ENCODE measurements at places on chromosomes 11 and 22.

DNA sequence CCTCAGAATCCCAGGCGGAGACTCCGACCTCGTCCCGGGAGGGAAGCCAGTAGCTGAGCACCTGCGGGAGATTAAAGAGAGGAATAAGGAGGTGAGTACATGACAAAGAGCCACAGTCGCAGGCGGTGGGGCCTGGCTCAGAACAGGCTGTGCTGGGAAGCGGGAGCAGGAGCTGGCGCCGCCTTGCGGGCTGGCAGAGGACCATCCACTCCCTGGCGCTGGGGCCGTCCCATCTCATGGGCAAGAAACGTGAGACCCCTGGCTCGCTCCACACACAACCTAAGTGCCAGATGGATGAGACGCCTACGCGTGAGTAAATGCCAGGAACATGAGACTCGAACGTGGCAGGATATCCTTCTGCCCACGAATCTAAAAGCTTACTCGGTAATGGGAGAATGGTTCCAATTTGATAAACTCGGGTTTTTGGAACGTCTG is 6.3 kb downstream of the CEND1 start:
- no peak for DNase-seq

GRCh38 chr11:79264284-79264683 is 176.5 kb downstream of the TENM4 start:
- no peak for DNase-seq

DNA sequence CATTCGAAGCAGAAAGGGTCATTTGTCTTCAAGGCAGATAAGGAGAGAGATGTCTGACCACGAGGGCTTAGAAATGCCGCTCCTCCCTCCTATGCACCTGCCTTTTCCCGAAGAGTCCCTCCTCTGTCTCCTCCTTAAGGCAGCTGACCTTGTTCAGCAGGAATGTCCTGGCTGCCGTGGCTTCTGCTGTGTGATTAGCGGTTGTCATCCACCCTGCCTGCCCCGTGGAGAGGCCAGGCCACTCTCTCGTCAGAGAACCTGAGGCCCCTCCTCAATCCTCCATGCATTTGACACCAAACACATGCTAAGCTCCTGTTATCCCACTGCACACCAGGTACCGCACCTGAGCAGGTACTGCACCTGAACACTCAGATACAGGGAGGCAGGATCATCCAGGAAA is 834.6 kb downstream of the TBC1D22A start:
- no peak for DNase-seq

DNA sequence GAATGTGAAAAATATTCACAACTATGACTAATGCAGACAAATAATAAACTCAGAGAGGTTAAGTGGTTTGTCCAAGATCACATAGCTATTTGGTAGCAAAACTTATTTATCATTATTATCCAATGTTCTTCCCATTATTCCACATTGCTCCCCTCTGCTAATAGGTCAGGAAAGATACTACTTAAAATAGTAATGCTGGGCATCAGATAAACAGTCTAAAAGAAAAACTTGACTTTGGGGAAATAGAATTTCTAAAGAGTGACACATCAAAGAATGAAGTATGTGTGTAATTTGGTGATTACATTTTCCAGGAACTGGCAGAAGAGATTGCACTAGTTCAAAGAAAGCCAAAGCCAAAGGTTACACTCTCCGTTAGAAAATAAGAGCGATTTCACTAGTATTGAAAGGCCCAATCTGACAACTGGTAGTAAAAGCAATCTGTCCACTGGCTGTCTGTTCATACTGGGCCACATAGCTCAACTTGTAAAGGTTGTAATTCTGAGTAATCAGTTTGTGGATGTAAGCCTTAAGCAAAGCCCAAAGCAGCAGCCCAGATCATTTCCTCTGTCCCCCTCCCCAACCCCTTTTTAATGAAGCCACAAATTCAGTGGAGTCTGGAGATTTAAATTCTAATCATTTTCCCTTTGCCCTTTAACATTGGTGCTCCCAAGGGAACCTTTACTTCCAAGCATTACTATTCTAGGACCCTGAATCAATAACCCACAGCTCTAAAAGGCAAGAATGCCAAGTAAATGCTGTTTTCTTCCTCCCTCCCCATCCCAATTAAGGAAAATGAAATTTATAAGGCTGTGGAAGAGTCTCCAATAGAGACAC is 283.5 kb downstream of the TTC28 start:
- no peak for DNase-seq

DNA sequence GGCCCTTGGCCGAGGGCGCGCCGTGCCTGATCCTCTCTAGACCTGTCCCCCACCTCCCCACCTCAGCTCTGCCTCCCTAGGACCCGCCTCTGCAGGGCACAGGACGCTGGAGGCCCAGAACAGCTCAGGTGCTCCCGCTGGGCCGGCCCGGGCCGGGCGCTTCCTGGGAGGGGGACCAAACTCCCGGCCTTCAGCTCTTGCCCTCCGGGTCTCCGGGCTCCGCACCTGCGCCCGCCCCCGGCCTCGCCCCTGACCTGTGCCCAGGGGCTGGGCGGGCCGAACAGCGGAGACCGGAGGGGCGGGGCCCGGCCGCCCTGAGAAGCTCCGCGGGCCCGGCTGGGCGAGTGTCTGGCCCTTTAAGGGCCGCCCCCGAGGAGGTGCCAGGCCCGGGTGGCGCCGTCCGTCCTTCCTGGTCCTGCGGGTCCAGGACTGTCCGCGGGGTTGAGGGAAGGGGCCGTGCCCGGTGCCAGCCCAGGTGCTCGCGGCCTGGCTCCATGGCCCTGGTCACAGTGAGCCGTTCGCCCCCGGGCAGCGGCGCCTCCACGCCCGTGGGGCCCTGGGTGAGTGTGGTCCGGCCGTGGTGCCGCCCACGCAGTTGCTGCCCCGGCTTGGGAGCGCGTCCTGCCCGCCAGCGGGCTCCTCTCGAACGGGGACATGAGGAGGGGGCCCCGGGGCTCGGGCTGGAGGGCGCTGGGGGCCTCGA is at the start of gene SSH3:
Gene SSH3, plus strand, starts transcription at position 399 of the 703 bp plus-strand sequence. Its CDS starts 96 bp downstream, at position 495.
- no peak for DNase-seq

GRCh38 chr22:31056986-31057599 is 24.0 kb upstream of the SMTN start:
- DNase-seq: no peak

- DNase-seq: no peak
Observed at GRCh38 chr11:109914809-109915653, 178.2 kb upstream of the ZC3H12C start.

DNA sequence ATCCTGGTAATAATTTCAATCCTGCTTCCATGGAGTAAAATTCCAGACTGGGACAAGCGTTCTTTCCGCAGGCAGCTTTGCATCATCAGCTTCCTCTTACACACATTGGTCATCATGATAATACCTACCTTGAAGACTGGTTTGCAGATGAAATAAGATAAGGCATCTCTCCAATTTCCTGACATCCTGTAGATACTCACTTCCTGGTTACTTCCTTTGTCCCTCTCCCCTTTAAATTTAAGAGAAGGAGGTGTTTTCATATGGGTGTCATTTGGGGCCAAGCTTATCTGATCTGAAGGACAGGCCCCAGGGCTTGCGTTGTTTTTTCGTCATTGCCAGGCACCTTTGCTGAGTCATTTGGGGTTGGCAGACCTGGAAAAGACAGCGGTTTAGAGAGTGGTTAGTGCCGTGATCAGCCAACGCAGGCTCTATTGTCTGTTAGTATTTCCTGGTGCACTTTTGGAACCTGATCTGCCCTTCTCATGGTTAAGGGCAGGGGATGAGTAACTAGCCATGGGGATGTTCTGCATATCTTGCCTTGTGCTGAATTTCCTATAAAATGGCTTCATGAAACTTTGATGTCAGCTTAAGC is 24.1 kb downstream of the GRAMD1B start:
- DNase-seq: no peak

DNA sequence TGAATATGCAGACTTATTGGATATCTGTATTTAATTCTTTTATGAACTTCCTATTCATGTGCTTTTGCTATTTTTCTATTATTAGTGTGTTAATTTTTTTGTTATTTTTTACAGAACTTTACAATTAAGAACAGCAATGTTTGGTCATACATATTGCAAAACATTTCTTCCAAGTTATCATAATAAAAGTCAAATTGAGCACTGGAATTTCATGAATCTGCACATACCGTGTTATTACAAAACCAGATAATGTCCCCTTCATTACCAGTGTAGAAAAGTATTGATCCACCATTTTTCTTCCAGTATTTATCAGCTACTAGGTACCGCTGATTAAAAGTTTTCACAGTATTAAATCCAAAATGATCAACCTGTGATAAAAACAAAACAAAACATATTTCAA is 40.5 kb downstream of the PRCP start:
- DNase-seq: no peak

DNA sequence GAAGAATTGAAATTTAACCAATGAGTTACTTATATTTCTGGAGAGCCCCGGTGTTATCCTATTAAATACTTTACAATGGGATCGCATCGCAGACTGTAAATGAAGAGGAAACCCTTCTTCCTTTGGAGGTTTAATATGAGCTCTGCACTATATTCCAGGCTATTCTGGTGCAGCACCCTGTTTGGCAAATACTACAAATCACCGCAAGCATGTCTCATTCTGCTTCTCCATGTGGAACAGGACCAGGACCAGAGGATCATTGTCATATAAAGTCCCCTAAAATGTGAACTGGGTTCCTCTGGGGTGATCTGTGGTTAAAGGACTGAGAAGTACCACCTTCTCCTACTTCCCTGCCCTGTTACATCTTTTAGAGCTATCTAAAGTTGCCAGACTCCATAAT is 703.7 kb downstream of the DLG2 start:
- DNase-seq: no peak

- no peak for DNase-seq
Observed at GRCh38 chr11:83827940-83828554, 541.9 kb upstream of the CCDC90B start.

GRCh38 chr11:77049026-77049425 is 14.8 kb downstream of the B3GNT6 start:
- no peak for DNase-seq

GRCh38 chr11:70210530-70210929 is 7.4 kb downstream of the FADD start:
- DNase-seq: no peak

DNA sequence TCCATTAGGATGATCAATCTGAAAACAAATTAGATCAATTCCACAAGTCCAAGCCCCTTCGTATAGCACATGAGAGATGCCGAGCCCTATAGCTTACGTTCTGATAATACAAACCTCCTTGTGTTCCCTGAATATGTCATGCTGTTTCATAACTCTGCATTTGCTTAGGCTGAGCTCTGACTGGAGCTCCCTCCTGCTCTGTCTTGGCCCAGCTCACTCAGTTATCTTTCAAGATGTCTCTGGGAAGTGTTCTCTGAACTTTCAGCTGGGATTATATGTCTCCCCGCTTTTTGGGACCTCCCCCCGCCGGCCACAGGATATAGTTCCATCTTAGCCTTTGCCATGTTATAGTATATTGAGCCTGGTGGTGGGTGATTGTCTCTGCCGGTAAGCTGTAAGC is 44.0 kb downstream of the FDX1 start:
- no peak for DNase-seq

DNA sequence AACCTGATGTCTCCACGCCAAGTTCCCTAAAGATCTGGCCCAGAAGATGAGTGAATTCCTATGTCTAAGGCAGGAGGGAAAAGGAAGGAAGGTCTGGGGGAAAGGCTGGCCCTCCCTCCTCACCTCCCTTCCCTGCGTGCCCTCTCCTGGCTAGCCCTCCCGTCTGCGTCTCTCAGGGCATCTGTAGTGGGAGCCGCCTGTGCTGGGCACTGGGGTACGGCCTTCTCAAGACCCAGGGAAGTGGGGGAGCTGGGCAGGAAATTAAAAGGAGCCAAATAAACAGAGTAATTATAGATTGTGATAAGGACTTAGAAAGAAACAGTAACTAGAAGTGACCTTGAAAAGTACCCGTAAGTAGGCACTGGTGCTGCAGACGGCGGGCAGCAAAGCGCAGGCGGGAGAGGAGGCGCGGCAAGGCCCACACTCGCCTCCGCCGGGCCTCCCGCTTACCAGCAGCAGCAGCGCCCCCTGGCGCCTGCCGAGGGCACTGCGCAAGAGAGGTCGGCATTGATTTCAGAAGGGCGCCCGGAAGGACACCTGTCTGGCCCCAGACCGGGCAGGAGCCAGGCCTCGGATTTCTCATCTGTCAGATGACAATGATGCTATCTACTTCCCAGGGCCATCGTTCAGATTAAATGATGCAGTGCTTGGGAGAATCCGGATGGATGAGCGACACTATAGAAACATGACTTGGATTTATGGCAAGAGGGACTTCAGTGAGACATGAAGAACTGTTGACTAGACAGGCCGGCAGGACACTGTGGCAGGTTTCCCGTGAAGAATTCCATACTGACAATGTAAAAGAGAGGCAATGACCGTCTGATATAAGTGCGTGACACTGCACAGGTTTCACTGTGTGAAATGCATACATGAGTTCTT is 7.3 kb downstream of the KCNJ1 start:
- DNase-seq: peak; percentile 37

GRCh38 chr11:57459164-57460021 is 935 bp upstream of the RTN4RL2 start:
- no peak for DNase-seq

DNA sequence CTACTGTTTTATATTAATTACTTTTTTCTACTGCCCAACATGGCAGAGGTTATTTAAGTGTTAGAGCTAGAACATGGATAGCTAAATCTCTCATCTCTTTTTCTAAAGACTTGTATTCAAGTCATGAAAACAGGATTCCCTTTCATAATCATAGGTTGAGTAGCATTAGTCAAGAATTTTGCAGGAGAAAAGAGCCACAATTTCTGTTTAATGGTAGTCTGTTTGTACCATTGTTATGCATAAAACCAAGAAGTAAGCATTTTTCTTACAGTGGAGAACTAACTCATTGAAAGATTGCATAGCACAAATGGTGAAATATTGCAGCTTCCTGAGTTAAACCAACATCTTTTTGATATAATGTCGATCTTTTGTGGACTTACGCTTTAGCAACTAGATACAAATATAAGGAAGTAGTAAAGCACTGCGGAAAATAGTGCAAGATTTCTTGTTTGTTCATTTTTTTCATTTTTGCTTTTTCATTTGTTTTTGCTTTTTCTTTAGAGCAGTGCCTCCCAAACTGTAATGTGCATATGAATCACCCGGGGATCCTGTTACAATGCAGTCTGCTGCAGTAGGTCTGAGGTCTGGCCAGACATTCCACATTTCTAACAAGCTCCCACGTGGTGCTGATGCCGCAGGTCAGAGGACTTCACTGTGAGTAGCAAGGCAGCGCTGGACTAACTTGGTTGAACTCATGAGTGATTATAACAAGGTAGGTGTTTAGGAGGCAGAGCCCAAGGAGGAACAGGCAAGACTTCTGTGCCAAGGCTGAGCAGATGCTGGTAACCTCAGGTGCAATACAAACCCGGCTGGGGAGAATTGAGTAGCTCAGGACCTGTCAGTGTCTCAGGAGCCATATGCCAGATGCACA is 4.6 kb downstream of the ETS1 start:
- DNase-seq: no peak

- DNase-seq: no peak
Observed at GRCh38 chr11:80024119-80024518, 583.3 kb upstream of the TENM4 start.

- no peak for DNase-seq
Observed at GRCh38 chr11:92332986-92333385, 108.4 kb downstream of the FAT3 start.

DNA sequence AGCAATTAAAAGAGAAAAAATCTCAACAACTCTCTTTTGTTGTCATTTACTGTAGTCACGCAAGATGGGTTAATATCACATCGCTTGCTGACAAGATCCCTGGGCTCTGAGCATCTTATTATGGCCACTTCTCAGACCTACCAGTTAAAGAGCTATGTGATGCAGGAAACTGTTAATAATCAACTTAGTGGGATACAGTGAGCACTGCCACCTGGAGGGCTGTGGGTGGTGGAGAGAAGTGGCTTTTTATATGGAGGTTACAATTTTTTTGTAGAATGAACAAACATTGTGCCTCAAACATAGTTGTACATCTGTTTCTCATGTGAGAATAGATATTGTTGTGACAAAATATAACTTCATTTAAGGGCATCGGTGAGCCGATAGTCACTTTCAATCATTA is 181.0 kb downstream of the TENM4 start:
- DNase-seq: no peak
